ENCODE measurements at places on chromosomes 3 and 15.

DNA sequence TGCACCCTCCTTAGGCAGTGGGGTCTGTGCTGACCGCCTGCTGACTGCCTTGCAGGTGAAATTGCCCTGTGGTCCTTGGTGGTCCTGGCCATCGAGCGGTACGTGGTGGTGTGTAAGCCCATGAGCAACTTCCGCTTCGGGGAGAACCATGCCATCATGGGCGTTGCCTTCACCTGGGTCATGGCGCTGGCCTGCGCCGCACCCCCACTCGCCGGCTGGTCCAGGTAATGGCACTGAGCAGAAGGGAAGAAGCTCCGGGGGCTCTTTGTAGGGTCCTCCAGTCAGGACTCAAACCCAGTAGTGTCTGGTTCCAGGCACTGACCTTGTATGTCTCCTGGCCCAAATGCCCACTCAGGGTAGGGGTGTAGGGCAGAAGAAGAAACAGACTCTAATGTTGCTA lies 2.4 kb downstream of the RHO start:
- no peak for DNase-seq

- DNase-seq, result no peak
These were observed 7.1 kb downstream of the THBS1 start for GRCh38 chr15:39587731-39588530.

DNA sequence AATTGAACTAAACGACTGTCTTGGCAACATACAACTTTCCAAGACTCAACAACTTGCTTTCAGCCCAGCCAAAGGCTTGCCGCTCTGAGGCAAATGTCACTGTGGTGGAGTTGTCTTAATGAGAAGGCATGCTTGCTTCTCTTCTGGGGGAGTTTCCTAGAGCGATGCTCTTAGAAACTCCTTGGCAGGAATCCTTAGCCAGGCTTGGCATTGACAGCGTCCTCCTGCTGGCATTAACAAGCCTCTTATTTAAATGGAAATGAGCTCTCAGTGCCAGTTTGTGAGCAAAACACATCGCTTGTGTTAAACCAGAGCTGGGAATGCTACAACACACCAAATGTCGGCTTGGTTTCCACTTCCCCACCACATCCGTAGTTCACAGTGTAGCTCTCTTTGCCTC lies 265.5 kb upstream of the TPRG1 start:
- DNase-seq, result no peak

DNA sequence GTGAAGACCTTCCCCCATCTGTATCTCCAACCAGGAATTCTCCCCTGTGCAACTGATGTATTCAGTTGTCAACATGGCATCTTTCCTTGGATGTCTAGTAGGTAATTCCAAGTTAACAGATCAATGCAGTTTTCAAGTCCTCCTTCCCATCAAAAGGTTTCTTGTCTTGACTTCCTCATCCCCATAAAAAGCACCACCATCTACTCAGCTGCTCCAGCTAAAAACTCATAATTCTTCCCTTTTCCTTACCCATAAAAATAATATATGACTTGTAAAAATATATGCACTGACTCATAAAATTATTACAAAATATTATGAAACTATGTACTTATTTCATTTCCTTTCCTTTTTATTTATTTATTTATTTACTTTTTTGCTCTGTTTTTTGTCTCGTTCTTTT lies 5.0 kb upstream of the CAND2 start:
- no peak for DNase-seq

- DNase-seq, result peak; percentile 20
These were observed 65.4 kb upstream of the DLG1 start for GRCh38 chr3:197363553-197364409.

DNA sequence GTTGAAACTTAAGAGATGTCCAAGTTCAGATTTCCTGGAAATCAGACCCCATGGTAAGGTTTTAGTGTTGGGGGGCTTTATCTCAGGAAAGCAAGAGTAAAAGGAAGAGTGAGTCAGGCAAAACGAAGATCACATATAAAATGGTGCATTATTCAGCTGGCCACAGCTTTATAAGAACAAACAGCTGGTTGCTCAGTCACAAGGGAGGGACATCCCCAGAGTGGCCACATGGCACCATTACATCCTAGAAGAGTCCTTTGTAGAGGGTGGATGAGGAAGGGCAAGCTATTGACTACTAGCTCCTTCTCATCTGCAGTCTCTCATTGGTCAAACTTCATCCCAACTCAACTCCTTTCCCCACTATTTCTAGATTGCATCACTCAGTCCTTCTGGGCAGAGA lies 68.3 kb upstream of the COL8A1 start:
- no peak for DNase-seq

DNA sequence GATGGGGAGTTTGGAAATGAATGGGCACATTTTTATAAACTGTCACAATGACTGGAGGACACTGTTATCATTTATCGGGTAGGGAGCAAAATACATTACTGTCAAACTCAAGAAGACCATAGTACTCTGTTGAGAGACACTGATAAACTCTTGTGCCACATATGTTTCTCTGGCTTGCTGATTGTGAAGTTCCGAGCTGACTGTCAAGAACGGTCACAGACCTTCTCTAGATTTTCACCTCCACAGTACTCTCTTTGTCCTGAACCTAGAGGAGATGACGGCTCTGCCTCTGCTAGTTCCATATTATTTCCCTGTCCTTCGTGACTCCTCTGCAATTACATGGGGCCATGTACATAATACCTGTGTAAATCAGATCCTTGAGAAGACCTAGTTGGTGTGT lies 451.9 kb downstream of the LPP start:
- DNase-seq, result no peak

DNA sequence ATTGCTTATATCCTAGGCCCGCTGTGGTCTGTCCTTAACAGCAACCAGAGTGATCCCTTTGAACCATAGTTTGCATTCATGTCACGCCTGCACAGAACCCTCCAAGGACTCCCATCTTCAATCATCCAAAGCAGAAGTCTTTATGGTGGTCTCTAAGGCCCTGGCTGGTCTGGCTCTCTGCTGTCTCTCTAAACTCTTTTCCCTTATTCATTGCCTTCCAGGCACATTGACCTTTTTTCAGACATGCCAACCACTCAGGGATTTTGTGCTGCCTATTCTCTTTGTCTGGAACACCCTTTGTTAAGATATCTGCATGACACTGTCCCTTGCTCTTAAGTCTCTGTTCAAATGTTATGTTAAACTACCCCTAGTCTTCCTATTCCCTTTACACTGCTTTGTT lies 21.9 kb upstream of the ZBTB47 start:
- no peak for DNase-seq

DNA sequence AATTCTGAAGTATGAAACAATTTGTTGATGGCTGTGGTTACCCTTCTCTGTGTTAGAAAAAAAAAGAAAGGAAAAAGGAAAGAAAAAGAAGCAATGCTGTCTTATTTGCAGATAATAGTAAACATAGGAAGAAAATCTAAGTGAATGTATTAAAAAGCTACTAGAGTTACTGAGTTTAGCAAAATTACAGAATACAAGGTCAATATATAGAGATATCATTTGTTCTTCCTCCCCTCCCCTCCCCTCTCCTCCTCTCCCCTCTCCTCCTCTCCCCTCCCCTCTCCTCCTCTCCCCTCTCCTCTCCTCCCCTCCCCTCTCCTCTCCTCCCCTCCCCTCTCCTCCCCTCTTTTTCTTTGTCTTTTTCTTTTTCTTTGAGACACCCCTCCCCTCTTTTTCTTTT lies 69.1 kb downstream of the ANP32A start:
- no peak for DNase-seq

DNA sequence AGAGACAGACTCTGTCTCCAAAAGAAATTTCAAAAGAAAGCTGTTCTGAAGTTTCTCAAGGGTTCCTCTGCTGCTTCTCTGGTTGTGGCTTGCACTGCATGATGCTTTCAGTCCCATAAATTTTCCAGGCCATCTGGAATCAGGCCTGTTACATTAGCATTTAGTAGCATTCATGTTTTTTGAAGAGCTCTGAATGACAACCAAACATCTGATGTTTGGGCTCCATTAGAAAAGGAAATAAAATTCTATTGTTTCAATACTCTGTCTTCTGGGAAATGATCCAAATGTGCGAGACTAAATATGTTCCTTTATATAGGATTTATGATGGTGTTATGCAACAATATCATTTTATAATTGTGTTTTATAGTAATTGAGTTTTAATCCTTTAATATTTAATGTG lies 455.8 kb downstream of the GABRG3 start:
- DNase-seq, result no peak

GRCh38 chr3:56137415-56137814 lies 330.9 kb downstream of the ERC2 start:
- DNase-seq, result peak; percentile 27

GRCh38 chr3:49019941-49020329 lies 1.6 kb upstream of the DALRD3 start:
- no peak for DNase-seq

DNA sequence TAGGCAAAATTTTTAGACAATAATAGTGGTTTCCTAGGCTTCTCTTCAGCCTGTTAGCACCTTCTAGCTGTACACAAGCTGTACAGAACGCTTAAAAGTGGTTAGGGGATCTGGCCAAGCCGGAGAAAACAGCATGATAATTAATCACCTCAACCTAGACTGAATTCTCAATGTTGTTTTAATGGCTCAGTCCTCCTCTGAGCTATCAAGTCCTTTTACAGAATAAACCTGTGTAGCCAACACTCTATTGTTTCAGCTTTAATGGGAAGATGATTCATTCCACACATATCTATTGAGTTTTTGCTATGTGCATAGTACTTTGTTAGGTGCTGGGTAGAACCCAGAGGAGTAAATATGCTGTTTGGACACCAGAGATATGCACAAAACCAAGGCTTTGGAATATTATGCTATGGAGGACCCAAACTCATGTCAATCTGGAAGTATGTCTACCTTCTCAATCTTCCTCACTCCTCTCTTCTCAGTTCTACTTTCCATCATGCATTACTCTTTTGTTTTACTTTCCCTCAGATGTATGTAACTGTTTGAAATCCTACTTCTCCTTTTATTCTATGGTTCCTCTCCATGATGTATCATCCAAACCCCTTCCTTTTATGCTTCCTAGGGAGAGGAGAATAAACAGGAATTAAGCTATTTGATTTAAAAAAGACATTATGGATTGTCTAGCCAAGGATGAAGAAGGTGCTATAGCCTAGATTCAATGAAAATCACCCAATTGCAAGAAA lies 27.6 kb upstream of the UBE2E2 start:
- DNase-seq, result peak; percentile 33

GRCh38 chr3:193080821-193081365 lies 160.1 kb upstream of the PLAAT1 start:
- no peak for DNase-seq

GRCh38 chr15:52529341-52529924 lies 753 bp upstream of the MYO5A start:
- DNase-seq, result no peak

DNA sequence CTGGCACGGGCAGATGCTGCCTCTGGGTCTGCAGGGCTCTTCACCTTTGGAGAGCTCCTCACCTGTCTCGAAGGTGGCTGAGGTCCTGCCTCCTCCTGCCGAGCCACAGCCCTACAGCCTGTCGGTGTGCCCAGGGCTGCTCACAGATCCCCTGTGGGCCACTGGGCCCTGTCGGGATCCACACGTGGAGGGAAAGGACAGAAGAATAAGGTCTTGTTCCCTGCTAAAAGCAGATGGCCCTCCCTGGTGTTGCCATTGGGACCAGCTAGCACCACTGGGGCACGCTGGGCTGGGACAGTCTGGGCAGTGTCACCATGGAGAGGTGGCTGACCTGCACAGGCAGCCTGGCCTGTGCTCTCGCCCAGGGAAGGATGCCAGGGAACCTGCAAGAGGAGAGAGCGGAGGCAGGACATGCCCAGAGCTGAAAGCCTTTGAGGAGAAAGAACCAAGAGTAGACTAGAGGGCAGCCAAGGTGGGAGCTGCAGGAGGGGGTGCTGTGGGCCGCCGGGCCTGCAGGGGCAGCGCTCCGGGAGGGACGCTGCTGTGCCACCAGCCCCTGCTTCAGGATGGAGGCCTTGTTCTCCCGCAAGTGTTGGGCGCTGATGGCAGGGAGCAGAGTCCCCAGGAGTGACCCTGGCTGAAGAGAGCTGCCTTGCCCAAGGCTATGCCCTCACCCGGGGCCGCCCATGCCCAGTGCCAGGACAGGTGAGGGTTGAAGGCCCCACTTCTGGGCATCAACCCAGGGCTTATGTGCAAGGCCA lies 210.2 kb downstream of the XXYLT1 start:
- DNase-seq, result no peak

DNA sequence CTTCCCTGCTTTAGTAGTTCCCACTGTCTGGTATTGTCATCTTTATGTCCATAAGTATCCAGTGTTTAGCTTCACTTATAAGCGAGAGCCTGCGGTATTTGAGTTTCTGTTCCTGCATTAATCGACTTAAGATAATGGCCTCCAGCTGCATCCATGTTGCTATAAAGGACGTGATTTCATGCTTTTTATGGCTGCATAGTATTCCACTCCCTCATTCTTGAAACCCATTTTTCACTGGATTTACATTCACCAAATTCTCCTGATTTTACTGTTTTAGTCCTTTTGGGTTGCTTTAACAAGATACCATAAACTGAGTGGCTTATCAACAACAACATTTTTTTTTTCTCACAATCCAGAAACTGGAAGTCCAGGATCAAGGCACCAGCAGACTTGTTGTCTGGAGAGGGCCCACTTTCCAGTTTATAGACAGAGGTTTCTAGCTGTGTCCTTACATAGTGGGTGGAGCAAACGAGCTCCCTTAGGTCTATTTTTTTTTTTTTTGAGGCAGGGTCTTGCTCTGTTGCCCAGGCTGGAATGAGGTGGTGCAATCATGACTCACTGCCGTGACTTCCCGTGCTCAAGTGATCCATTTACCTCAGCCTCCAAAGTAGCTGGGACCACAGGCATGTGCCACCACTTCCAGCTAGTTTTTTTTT lies 6.1 kb upstream of the TICRR start:
- DNase-seq, result no peak

- no peak for DNase-seq
These were observed 74.8 kb downstream of the SNTN start for GRCh38 chr3:63727233-63727632.

- DNase-seq, result no peak
These were observed 2.0 kb downstream of the SLC22A13 start for GRCh38 chr3:38267662-38268061.

GRCh38 chr3:142056656-142057330 lies 92.6 kb downstream of the TFDP2 start:
- DNase-seq, result no peak

- no peak for DNase-seq
These were observed 161.8 kb upstream of the IQSEC1 start for GRCh38 chr3:13235079-13235478.

DNA sequence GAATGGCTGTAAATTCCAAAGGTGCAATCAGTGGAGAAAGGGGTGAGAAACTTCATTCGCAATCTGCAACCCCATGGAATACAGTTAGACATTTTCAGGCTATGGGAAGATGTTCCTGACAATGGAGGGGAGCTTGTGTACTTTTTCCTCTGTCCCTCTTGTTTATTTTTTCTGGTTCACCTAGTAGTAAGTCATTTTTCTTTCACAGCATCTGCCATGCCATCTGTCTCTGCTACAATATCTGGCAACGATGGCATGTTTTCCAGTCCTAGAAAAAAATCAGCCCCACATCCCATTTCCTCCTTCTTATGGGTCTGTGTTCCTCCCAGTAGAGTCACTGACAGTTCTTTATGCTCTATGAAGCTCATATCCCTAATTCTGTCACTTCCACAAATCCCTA lies 76.0 kb downstream of the SSR3 start:
- DNase-seq, result no peak
